ENCODE measurements at places on chromosomes 13 and 19.

- no peak for DNase-seq
Observed at GRCh38 chr13:50125304-50125553, 110.0 kb downstream of the KCNRG start.

DNA sequence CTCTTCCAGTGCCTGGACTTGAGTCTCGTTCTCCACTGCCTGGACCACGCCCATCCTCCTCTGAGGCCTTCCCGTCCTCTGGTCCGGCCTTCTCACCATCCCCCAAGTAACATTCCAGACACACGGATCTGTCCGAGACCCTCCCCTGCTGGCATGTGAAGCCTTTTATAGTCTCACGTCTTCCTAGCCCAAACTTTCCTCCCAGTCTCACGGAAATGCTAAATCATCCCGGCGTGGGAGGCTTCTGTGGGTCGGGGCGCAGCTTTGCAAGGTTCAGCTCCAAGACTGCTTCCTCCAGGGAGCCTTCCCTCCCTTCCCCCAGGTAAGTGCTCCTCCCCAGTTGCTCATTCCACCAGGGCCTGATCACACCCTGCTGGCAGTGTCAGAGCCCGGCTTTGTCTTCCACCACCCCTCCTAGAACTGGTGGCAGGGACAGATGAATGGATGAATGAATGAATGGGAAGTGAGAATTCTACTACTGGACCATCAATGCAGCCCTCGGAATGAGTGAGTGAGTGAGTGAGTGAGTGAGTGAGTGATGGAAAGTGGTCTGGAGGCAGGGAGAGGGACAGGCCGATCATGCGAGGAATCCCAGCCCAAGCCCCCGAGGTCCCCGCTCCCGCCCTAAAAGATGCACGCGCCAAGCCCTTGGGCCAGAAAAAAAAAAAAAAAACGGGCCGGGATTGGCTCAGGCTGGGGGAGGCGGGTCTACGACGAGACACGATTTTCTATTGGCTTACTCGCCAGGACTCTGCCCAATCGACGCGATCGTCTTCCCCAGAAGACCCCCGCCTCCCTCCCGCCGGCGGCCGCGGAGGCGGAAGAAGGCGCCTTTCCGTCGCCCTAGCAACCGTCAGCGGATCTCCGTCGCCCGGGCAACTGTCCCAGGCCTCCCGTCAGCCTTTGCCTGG lies 9.3 kb downstream of the EPHX3 start:
- DNase-seq = peak; percentile 49

- no peak for DNase-seq
Observed at GRCh38 chr13:110921209-110921608, 6.3 kb upstream of the ANKRD10 start.

DNA sequence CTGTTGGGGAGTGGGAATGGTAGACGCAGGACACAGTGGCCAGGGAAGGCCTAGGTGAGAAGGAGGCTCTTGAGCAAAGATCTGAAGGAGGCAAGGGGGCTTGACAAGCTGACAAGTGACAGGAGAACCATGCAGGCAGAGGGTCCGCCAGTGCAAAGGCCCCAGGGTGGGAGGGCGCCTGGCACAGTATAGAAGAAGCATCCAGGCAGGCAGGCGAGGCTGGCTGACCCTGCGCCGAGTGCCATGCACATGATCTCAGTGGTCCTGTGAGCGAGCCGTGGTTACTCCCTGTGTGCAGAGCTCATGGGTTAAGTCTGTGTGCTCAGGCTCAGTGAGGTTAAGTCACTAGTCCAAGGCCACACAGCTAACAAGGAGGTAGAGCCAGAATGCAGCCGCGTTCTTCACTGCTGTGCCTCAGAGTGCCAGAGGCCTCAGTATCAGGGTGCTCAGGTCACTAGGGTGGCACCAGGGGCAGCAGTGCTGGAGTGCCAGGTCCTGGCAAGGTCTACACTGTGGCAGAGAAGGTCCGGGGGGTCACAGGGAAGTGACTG lies 15.2 kb downstream of the CNFN start:
- no peak for DNase-seq

GRCh38 chr13:99307247-99307646 lies at the start of gene GPR183:
TSS of gene GPR183 (minus strand) at chr13:99307399. CDS start at chr13:99296145, 11,254 bp downstream.
- DNase-seq = no peak

- DNase-seq = no peak
Observed at GRCh38 chr13:113086991-113087922, 18.3 kb upstream of the F7 start.

DNA sequence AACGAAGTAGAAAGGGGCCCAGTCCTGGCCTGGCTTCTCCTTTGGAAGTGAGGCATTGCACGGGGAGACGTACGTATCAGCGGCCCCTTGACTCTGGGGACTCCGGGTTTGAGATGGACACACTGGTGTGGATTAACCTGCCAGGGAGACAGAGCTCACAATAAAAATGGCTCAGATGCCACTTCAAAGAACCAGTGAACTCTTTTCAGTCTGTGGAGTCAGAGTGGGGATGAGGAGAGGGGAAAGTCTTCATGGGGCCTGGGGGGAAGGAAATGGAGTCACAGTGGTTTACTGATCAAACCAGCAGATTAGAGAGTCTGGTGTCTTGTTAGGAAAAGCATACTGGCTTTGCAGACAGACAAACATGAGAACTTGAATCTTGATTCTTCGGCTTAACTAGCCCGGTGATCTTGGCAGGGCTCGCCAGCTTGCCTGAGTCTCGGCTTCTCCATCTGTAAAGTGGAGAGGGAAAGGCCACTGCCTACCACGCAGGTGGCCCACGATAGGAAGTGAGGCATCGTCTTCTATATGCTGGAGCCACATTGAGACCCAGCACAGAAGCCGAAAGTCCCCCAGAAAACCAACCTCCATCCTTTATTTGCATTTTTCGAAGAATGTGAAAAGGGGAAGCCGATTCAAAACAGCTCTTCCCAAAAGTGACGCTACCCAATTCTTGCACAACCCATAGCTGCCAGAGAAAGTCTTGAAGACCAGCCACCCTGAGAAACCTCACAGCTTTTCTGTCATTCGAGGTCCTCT lies at the start of gene FFAR1:
TSS of gene FFAR1 (plus strand) at position 732 of the 759 bp plus-strand sequence. CDS start 3,650 bp downstream, outside the sequence.
- peak; percentile 45 for DNase-seq

GRCh38 chr19:18205200-18205892 lies 1.5 kb upstream of the RAB3A start:
- DNase-seq = no peak

- peak; percentile 49 for DNase-seq
Observed at GRCh38 chr19:15378534-15379082, 979 bp downstream of the AKAP8 start.

GRCh38 chr19:46730595-46730994 lies 13.7 kb upstream of the PRKD2 start:
- no peak for DNase-seq

DNA sequence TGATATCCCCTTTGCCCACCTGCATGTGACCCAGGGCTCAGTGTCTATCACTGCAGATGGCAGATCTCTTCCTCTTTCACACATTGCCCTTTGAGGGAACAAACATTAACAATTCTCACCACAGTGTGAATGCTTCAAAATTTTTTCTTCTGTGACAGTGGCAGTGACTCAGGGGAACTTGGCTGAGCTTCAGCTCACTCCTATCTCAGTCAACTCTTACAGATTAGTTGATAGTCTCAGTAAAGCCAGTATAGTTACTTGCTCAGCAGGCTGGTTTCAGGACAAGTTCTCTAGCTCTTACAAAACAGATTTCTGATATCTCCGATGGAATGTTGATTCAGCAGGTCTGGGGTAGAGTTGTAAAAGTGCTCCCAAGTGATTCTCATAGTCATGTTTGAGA lies 166.9 kb downstream of the DLEU7 start:
- DNase-seq = no peak

- no peak for DNase-seq
Observed at GRCh38 chr13:26029581-26030136, 22.2 kb downstream of the SHISA2 start.

DNA sequence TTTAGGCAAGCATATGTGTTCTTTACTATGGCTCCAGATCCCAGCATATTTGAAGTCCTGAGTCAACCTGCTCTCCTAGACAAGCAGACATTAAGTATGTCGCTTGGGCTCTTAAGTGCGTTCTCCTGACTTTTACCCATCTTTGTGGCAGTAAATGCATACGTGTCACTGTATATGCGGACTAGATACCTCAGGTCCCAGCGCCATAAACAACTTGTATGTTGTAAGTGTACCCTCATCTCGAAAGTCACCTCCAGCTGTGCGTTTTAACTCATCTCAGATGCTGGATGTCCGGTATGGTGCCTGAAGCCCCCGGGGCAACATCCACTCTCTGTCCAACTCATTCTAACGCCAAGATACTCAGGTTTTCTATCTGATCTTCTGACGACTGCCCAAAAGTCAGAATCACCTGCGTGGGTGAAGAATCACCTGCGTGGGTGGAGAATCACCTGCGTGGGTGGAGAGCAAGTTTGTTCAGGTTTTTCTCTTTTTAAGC lies 1.7 kb downstream of the PTOV1 start:
- no peak for DNase-seq

- no peak for DNase-seq
Observed at GRCh38 chr19:11437955-11438354, 2.5 kb downstream of the PRKCSH start.

- DNase-seq = no peak
Observed at GRCh38 chr13:47415048-47415447, 518.2 kb upstream of the HTR2A start.

- no peak for DNase-seq
Observed at GRCh38 chr13:36051082-36051481, 80.1 kb downstream of the DCLK1 start.

- no peak for DNase-seq
Observed at GRCh38 chr13:70087247-70087646, 20.4 kb upstream of the ATXN8OS start.

DNA sequence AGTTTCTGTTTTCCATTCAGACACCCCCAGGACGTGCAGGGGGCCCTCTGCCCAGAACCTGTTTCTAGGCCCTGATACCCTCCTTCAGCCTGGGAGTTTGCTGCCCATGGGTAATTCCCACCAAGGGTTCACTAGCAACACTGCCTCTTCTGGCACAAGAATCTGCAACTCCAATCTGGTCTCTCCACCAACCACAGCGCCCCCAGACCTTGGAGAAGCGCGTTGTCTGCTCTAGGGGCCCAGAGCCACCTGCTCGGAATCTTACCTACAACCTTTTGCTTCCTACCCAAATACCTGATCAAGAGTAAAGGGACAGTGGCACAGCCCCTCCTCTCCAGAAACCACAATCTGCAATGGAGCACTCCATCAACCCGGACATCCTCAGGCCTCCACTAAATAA lies 763 bp downstream of the ZNF180 start:
- no peak for DNase-seq

DNA sequence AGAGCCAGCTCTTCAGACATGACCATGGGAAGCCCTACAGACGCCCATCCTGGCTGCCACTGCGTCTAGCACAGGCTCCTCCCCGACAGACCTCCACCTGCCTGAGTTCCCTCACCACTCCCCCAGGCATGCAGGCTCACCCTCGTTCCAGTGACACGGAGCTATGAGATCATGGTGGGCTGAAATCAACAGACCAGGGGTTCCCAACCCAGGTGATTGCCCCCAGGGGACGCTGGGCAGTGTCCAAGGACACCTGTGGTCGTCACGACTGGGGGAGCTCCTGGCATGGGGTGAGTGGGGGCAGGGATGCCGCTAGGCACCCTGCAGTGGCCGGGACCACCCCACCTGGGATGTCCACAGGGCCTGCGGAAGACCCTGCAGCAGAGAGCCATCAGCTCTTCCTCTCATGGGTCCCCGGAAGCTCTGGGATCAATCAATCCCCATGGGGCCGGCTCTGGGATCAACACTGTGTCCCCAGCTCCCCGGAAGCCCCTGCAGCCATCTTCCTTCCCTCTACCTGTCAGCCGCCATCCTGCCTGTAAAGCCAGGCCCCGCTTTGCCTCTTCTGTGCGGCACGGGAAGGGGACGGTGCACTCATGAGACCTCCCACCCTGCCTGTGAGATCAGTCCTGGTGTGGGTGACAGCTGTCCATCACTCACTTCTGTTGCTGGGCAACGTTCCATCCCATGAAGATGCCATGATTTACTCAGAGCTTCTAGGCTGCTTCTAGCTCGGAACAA lies 12.8 kb upstream of the MADCAM1 start:
- DNase-seq = no peak

- no peak for DNase-seq
Observed at GRCh38 chr19:30564551-30565011, 192.4 kb downstream of the ZNF536 start.

DNA sequence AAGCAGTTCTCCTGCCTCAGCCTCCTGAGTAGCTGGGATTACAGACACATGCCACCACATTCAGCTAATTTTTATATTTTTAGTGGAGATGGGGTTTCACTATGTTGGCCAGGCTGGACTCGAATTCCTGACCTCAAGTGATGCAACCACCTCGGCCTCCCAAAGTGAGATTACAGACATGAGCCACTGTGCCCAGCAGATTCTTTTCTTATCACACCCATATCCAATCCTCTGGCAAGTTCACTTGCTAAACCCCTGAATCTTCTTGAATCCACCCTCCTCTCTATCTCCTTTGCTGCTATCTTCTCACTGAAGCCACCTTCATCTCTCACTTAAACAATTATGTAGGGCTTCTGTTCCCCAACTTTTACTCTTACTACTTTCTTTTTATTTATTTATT lies 17.5 kb downstream of the TMEM143 start:
- no peak for DNase-seq

DNA sequence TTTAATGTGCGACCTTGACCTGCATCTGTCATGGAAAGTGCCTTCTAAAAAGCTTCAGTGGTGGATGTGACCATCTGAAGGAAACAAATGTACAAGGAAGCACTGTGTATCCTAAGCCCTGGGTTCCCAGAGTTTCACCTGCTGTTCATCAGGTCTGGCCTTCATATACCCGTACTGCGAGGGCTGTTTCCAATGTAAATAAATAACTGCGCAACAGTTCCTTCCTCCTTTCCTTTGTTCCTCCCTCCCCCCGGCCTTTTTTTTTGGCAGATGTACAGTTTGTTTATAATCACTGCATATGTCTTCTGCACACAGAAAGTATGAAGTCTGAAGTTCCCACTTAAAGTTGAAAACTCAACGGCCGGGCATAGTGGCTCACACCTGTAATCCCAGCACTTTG lies 5.2 kb downstream of the FAAP24 start:
- no peak for DNase-seq

- DNase-seq = no peak
Observed at GRCh38 chr13:113559901-113560644, 24.5 kb upstream of the TFDP1 start.

DNA sequence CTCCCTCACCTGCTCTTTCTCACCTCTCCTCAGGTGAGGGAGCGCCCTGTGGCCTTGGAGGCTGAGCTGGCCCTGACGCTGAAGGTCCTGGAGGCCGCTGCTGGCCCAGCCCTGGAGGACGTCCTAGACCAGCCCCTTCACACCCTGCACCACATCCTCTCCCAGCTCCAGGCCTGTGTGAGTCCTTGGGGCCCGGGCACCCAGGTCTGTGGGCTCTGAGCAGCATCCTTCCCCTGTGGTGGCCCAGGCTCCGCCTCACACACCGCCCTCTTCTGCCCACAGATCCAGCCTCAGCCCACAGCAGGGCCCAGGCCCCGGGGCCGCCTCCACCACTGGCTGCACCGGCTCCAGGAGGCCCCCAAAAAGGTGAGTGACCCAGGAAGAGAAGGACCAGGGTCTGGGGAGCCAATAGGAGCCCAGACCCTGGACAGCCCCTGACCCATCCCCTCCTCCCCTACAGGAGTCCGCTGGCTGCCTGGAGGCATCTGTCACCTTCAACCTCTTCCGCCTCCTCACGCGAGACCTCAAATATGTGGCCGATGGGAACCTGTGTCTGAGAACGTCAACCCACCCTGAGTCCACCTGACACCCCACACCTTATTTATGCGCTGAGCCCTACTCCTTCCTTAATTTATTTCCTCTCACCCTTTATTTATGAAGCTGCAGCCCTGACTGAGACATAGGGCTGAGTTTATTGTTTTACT lies 1.9 kb downstream of the IFNL1 start:
- DNase-seq = no peak

GRCh38 chr13:91724591-91724990 lies 326.2 kb downstream of the GPC5 start:
- DNase-seq = no peak

All from stimulated activated CD4-positive, alpha-beta T cell treated with anti-CD3 and anti-CD28 coated beads, Interleukin-12 subunit alpha, Interleukin-12 subunit beta, amount 100 ng/mL, for 24 hours (primary cell).